ENCODE measurements at places on chromosomes 5 and 9.

- DNase-seq, result no peak
These were observed 318.4 kb downstream of the IRX2 start for GRCh38 chr5:2433086-2433485.

GRCh38 chr9:98787766-98788335, 8.5 kb downstream of the ANKS6 start:
- no peak for DNase-seq

DNA sequence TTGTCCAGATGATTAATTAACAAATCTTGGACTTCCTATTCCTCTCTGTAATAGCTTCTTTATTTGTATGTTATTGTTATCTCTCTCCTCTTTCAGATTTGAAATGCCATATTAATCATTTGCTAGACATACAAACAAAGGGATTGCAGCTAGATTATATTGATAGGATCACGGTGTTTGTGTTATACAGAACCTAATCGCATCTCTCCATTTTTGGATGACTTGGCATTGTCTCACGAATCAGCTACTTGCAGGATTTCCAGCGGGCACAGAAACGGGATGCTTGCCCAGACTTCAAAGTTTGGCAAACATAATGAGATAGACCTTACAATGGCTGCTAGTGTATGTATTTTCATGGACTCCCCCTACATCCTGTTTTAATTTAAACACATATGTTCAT, 368.1 kb downstream of the TLE4 start:
- no peak for DNase-seq

DNA sequence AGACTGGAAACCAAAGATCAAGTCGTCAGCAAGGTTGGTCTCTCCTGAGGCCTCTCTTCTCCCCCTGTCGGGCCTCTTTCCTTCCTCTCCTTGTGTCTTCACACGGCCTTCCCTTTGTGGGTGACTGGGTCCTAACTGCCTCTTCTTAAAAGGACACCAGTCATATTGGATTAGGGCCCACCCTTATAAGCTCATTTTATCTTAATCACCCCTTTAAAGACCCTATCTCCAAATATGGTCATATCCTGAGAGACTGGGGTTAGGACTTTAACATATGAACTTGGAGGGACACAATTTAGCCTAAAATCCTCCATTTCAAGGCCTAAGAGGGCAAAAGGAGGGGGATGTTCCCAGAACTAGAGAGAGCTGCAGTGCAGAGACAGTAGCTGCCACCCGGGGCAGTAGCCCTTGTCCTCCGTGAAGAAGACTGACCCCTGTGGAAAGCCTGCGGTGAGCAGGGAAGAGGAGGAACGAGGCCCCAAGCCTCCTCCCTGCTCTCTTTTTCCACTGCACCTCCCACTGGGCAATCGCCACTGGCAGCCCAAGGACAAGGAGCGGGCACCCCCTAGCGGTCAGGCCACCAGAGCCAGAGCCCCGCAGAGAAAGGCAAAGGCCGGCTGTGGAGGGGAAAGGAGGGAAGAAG, 34.9 kb downstream of the CFAP90 start:
- DNase-seq, result peak; percentile 36

DNA sequence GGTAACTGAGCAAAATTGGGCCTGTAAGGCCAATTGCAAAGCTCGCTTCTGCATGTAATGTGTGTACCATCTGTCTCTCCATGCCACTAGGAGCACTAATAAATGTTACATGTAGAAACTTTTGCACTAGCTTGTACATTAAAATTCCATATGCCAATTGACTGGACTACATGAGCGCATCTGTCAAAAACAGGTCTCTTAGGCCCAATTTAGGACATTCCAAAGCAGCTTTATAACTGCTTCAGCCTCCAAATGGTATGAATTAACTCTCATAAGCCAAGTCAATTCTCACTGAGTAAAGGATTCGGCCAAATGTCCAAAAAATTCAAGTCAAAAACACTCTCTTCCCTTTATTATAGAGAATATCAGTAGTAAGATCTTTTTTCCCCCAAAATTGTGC, 23.5 kb upstream of the FOXD1 start:
- no peak for DNase-seq

GRCh38 chr5:912280-913091, 19.8 kb downstream of the TRIP13 start:
- DNase-seq, result peak; percentile 40

DNA sequence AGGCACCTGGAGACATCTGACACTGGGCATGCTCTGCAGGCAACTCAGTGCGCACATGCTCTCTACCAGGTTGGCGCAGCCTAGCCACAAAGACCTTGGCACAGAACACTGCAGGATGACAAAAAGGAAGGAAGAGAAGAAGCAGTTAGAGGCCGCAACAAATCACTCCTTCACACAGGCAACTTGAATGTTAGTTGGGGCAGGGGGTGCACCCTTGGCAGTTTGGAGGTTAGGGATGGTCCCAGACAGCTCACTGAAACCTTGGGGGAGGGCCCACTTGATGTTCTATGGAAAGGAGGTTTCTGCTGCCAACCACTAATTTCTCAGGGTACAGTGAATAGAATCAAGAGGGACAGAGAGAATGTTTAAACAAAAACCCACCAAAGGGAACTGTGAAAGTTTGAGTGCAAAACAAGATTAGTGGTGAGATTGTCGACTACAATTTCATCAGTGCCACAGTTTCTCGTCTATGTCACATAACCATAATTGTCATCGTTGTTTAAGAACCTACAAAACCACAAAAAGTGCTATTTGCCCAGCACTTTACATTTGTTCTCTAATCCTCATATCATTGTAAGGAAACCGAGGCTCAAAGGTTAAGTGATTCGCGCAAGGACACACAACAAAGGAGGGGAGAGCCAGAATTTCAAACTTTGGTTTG, 48.7 kb downstream of the FBXW11 start:
- no peak for DNase-seq

GRCh38 chr5:167725264-167725663, 566.2 kb upstream of the WWC1 start:
- no peak for DNase-seq

GRCh38 chr5:181243018-181243563, 615 bp downstream of the RACK1 start:
- DNase-seq, result no peak
